ENCODE measurements at places on chromosomes 11 and 22. TPM values are rescaled to one million over a fixed set of nuclear protein-coding genes. Genes with fewer than 3 reads are reported as not detected.

Gene OR5B21
- total RNA-seq: not detected

DNA sequence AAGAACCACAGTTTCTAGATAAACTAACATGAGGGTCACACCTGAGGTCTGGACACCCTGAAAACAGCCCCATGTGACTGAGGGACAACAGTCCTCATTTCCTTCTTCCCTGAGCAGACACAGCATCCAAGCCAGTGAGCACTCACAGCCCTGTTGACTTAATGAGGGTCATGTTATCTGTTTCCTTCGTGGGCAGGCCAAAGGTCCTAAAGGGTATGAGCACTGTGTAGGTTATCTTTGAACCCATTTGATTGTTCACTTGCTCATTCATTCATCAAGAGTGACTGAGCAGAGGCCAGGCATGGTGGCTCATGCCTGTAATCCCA, 170.7 kb upstream of the B3GAT1 start:
- no peak for DNase-seq
- H3K4me1 ChIP-seq: no peaks in the 10 kb centered on the region
- no peak overlapping the region for H3K4me3 ChIP-seq
- H3K27ac ChIP-seq: no peak overlapping the region

GRCh38 chr11:114160894-114161293, 101.4 kb downstream of the ZBTB16 start:
- no peak overlapping the region for H3K27ac ChIP-seq
- peaks cover 8% of the 10 kb centered on the region for H3K4me1 ChIP-seq
- H3K27me3 ChIP-seq: peaks cover 99% of the 10 kb centered on the region
- H3K4me3 ChIP-seq: no peak overlapping the region

DNA sequence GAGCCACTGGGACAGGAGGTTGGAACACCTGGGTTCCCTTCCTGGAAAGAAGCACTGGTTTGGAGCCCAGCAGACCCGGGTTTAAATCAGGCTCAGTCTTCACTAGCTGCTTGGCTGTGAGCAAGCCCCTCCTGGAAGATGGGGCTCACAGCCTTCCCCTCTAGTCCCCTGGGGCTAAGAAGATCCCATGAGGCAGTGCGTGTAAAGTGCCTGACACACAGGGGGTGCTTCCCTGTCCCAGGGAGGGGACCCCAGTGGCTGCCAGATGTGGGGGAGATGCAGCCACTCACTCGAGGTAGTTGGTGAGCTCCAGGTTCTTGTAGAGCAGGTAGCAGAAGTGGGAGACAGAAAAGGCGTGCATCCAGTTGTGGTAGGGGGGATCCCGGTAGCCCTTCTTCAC, 93.2 kb downstream of the PDE2A start:
- H3K36me3 ChIP-seq: no peaks in the 10 kb centered on the region
- H3K27me3 ChIP-seq: peaks cover 64% of the 10 kb centered on the region
- H3K27ac ChIP-seq: no peak overlapping the region
- no peaks in the 10 kb centered on the region for H3K4me1 ChIP-seq
- no peak overlapping the region for H3K4me3 ChIP-seq

GRCh38 chr11:12600829-12601228, 73.4 kb upstream of the TEAD1 start:
- no peaks in the 10 kb centered on the region for H3K27me3 ChIP-seq
- H3K4me3 ChIP-seq: no peak overlapping the region
- H3K36me3 ChIP-seq: no peaks in the 10 kb centered on the region
- DNase-seq: no peak
- peaks cover 12% of the 10 kb centered on the region for H3K4me1 ChIP-seq

- H3K27ac ChIP-seq: no peak overlapping the region
- no peaks in the 10 kb centered on the region for H3K4me1 ChIP-seq
- no peak for DNase-seq
- no peaks in the 10 kb centered on the region for H3K27me3 ChIP-seq
- no peak overlapping the region for H3K4me3 ChIP-seq
- no peaks in the 10 kb centered on the region for H3K36me3 ChIP-seq
Observed at GRCh38 chr11:42407341-42407740, 904.5 kb upstream of the API5 start.

Gene GAL3ST3
- total RNA-seq: not detected

DNA sequence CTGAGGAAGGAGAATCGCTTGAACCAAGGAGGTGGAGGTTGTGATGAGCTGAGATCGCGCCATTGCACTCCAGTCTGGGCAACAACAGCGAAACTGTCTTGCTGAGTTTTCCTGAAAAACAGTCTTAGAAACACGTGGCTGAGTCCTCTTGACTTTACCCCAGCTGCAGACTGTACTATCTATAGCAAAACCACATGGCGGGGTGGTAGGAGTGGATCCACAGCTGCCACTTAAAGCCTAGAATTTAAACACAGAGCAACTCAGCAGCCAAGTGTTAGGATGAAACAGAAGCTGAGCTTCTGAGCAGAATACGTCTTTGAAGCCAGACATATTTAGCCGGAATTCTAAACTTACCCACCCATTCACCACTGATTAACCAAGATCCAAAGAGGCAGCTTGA, 14.1 kb downstream of the PATZ1 start:
- H3K27me3 ChIP-seq: no peaks in the 10 kb centered on the region
- H3K36me3 ChIP-seq: peaks cover 42% of the 10 kb centered on the region
- H3K4me1 ChIP-seq: peaks cover 2% of the 10 kb centered on the region
- no peak overlapping the region for H3K4me3 ChIP-seq
- H3K27ac ChIP-seq: no peak overlapping the region
